ENCODE measurements at places on chromosomes 12 and 14. TPM values are rescaled to one million over a fixed set of nuclear protein-coding genes. Genes with fewer than 3 reads are reported as not detected.

DNA sequence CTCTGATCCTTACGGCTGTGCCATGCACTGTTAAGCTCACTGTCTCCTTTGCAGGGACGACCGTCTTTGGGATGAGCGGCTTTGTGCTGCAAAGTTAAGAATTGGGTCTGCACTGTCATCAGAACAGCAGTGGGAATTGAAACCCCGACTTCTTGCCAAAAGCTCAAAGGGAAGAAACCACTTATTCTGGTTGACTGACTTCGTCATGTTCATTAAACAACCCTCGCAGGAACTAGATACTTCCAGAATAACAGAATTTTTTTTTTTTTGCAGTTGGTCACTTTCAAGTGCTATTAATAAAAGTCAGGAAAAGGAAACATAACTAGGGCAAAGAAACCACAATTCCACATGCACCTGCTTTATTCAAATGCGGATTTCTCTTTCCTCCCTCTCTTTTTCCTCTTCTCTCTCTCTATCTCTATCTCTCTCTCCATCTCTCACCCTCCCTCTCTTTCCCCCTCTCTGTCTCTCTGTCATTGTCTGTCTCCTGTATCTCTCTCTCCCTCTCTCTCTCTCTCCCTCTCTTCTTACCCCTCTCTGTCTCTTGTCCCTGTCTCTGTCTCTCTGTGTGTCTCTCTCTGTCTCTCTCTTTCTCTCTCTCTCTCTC, 12.3 kb upstream of the GLT1D1 start:
- peaks cover 9% of the 10 kb centered on the region for H3K27me3 ChIP-seq
- no peak for DNase-seq
- no peak overlapping the region for H3K27ac ChIP-seq
- H3K36me3 ChIP-seq: no peaks in the 10 kb centered on the region

The LRRC10 gene
- not detected for total RNA-seq

The FOXG1 gene
- total RNA-seq: not detected

- peaks cover 25% of the 10 kb centered on the region for H3K36me3 ChIP-seq
- peaks cover 77% of the 10 kb centered on the region for H3K4me1 ChIP-seq
- peak overlapping the region; percentile 78 for H3K27ac ChIP-seq
- H3K27me3 ChIP-seq: no peaks in the 10 kb centered on the region
- H3K4me3 ChIP-seq: no peak overlapping the region
- DNase-seq: no peak
Measured at GRCh38 chr14:60622917-60623257, 26.4 kb downstream of the SIX1 start.

GRCh38 chr14:32578181-32578580, 249.1 kb downstream of the AKAP6 start:
- peaks cover 22% of the 10 kb centered on the region for H3K27me3 ChIP-seq
- no peak overlapping the region for H3K4me3 ChIP-seq
- no peak for DNase-seq
- peaks cover 11% of the 10 kb centered on the region for H3K4me1 ChIP-seq
- H3K36me3 ChIP-seq: no peaks in the 10 kb centered on the region

GRCh38 chr12:47388712-47389111, 309.0 kb upstream of the AMIGO2 start:
- peaks cover 27% of the 10 kb centered on the region for H3K4me1 ChIP-seq
- H3K27ac ChIP-seq: no peak overlapping the region
- no peak overlapping the region for H3K4me3 ChIP-seq
- DNase-seq: no peak

The GLS2 gene
- total RNA-seq: 0.31 TPM

- no peaks in the 10 kb centered on the region for H3K4me1 ChIP-seq
- DNase-seq: no peak
- H3K27ac ChIP-seq: no peak overlapping the region
- no peaks in the 10 kb centered on the region for H3K27me3 ChIP-seq
Measured at GRCh38 chr12:15955281-15955680, 44.1 kb downstream of the DERA start.

The EIF2B2 gene
- 46.7 TPM for total RNA-seq

DNA sequence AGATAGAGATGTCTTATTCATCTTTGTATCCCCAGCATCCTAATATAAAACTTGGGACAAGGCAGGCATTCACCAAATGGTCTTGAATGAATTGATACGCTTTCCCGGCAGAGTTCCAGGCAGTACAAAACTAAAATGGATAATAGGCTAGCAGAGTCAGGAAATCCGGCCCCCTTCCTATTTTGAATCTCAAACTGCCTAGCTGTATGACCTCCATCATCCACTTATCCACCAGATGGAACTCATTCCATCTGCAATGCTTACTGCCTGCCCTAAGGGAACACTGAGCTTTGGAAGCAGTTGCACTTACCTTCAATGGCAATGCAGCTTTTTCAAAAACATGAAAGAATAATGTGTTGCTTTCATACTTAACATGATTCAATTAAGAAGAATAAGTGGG, 43.4 kb downstream of the BDKRB1 start:
- H3K4me1 ChIP-seq: peaks cover 1% of the 10 kb centered on the region
- DNase-seq: no peak
- H3K27ac ChIP-seq: no peak overlapping the region
- no peak overlapping the region for H3K4me3 ChIP-seq

- no peak for DNase-seq
- peaks cover 2% of the 10 kb centered on the region for H3K36me3 ChIP-seq
- peaks cover 25% of the 10 kb centered on the region for H3K4me1 ChIP-seq
- no peak overlapping the region for H3K27ac ChIP-seq
- H3K4me3 ChIP-seq: no peak overlapping the region
Measured at GRCh38 chr12:94831081-94831751, 172.3 kb downstream of the NDUFA12 start.

The FBRSL1 gene
- total RNA-seq: 42.1 TPM

DNA sequence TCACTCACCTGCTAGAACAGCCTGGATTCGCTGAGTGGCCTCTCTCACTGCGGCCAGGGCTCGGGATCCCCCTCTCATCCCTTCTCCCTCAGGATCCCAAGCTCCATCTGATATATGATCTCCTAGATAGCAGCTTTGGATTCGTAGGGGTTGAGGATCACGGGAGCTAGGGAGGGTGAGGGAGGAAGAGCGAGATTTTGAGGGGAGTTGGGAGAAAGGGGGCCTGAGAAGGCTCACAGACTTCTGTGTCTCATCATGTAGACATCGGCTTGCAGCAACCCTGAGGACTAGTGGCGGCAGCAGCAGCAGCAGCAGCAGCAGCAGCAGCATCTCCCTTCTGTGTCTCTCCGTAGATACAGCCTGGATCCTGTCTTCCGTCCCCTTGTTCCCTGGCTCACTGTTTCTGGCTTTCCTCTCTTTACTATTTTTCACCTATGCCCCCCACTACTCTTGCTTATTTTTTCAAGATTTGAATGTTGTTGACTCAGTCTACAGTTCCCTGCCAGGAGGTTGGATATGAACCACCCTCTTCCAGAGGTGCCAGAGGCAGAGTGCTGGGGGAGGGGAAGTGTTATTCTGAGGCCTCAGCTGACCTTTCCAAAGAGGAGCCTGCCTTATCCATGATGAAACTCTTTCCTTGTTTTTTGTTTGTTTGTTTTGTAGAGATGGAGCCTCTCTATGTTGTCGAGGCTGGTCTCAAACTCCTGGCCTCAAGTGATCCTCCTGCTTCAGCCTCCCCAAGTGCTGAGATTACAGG, at the start of gene CIROP:
Gene CIROP, minus strand, starts transcription at position 399 of the 757 bp plus-strand sequence. Its CDS starts 69 bp downstream, at position 330.
- H3K27me3 ChIP-seq: no peaks in the 10 kb centered on the region
- peak within 1 kb of the TSS; percentile 66 for H3K27ac ChIP-seq
- H3K36me3 ChIP-seq: peaks cover 3% of the 10 kb centered on the region
- H3K4me3 ChIP-seq: no peak within 1 kb of the TSS
- peaks cover 24% of the 10 kb centered on the region for H3K4me1 ChIP-seq
- no peak for DNase-seq

The P2RX2 gene
- not detected for total RNA-seq

- no peaks in the 10 kb centered on the region for H3K36me3 ChIP-seq
- H3K4me1 ChIP-seq: no peaks in the 10 kb centered on the region
- H3K27ac ChIP-seq: no peak overlapping the region
Measured at GRCh38 chr14:91300283-91300895, 55.9 kb upstream of the GPR68 start.

- no peak overlapping the region for H3K4me3 ChIP-seq
- H3K27me3 ChIP-seq: no peaks in the 10 kb centered on the region
Measured at GRCh38 chr14:60253649-60254048, 4.6 kb downstream of the PPM1A start.

DNA sequence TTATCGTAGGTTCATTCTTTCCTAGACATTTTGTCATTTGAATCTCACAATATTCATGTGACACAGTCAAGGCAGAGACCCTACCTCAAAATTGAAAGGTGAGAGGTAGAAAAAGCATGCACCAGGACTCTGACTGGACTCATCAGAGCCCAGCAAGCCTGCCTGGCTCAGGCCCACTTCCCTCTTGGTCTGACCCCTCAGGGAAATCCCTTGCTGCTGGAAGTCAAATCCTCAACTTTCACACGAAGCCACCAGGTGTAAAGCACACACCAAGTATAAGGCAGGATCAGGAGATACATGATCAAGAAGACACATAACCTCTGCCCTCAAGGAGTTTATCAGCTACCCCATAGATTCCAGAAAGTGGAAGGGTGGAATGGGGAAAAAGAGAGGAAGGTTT, 18.8 kb downstream of the NIN start:
- H3K27me3 ChIP-seq: no peaks in the 10 kb centered on the region
- peaks cover 17% of the 10 kb centered on the region for H3K36me3 ChIP-seq

- no peak for DNase-seq
- peaks cover 15% of the 10 kb centered on the region for H3K27me3 ChIP-seq
- no peak overlapping the region for H3K4me3 ChIP-seq
- H3K4me1 ChIP-seq: peaks cover 4% of the 10 kb centered on the region
Measured at GRCh38 chr12:59396519-59396918, 199.3 kb upstream of the SLC16A7 start.

GRCh38 chr12:69052613-69053408, 119.8 kb upstream of the CPM start:
- H3K27me3 ChIP-seq: no peaks in the 10 kb centered on the region
- no peaks in the 10 kb centered on the region for H3K36me3 ChIP-seq
- DNase-seq: no peak
- H3K4me1 ChIP-seq: peaks cover 31% of the 10 kb centered on the region
- H3K4me3 ChIP-seq: no peak overlapping the region
- H3K27ac ChIP-seq: peak overlapping the region; percentile 60

The ANO4 gene
- 0.48 TPM for total RNA-seq

All from osteocyte (in vitro differentiated cells).